Fibroblast of skin of right biceps (primary cell): ENCODE measurements at places on chromosomes 4 and X.

GRCh38 chr4:63742882-63743281 lies 666.4 kb downstream of the TECRL start:
- no peak for DNase-seq

- DNase-seq, result no peak
Measured at GRCh38 chrX:142742581-142742980, 283.1 kb upstream of the SPANXN4 start.

- no peak for DNase-seq
Measured at GRCh38 chrX:7264399-7264798, 116.4 kb upstream of the PUDP start.

- no peak for DNase-seq
Measured at GRCh38 chr4:147284935-147285334, 196.0 kb upstream of the EDNRA start.

DNA sequence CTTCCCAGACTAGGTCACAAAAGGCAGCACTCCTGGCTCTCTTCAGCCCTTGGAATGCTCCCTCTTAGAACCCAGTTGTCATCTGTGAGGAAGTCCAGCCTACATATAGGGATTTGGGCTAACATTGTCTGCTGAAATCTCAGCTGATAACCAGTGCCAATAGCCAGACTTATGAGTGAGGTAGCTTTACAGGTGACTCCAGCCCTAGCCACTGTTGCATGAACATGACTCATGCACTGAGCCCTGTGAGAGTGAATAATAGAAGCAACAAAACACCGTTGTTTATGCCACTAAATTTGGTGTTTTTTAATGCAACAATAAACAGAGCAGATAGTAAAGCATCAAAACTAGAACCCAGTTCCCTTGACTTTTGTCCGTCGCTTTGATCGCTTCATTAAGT lies 433.2 kb downstream of the STIM2 start:
- DNase-seq, result no peak

- DNase-seq, result no peak
Measured at GRCh38 chr4:11503166-11503565, 74.5 kb upstream of the HS3ST1 start.

GRCh38 chr4:69689599-69689998 lies 36.6 kb upstream of the UGT2A1 start:
- DNase-seq, result peak; percentile 33

GRCh38 chr4:185792384-185793115 lies 19.4 kb downstream of the SORBS2 start:
- peak; percentile 99 for DNase-seq

GRCh38 chr4:89949782-89950387 lies 55.2 kb downstream of the MMRN1 start:
- no peak for DNase-seq

DNA sequence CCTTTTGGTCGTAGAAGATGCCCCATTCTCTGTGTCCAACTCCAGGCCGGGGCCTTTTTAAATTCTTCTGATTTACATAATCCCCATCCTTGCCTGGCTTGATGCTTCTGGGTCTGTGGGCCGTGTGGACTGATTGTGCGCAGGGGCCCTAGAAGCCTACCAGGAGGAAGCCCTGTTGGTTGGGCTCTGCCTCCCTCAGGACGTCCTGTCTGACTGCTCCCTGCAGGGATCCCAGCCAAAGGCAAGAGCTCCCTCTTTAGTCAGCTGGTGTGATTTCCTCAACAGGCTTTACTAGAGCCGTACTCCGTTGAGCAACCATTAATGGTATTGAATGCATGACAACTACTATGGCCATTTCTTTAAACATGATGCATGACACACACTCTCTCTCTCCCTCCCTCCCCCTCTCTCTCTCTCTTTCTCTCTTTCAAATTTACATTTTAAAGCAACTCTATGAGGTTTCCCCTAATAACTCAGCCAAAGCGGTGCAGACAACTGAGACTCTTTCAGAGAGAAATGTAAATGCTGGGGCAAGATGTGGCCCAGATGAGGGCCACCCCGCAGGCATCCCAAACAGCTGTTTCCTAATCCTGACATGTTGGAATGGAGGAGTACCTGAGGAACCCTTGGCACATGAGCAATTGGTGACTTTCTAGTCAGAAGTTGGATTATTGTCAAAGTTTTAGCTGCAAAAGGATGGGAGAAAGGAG lies 117.3 kb downstream of the DRD5 start:
- DNase-seq, result peak; percentile 40

- DNase-seq, result no peak
Measured at GRCh38 chr4:181151856-181152255, 1091.3 kb upstream of the TENM3 start.

GRCh38 chr4:110085131-110085530 lies 113.3 kb downstream of the ELOVL6 start:
- DNase-seq, result peak; percentile 25

DNA sequence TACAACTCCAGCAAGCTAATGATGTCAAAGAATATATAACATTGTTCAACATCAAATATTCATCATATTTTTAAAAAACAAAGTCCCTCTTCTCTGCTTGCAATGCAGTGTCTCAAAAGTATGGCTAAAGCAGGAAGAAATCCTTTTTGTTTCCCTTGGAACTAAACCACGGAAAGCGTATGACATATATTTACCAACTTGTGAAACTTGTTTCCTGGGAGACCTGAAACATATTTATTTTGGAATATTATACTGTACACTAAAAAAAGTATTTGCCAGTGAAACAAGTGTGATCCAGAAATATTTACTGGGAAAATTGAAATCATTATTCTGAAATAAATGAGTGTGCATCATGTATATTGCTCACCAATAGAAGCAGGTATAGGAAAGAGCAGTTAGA lies 156.0 kb upstream of the ANKRD50 start:
- DNase-seq, result no peak

- no peak for DNase-seq
Measured at GRCh38 chrX:148159796-148160195, 178.7 kb downstream of the FMR1NB start.

- no peak for DNase-seq
Measured at GRCh38 chrX:151687635-151688034, 7.6 kb upstream of the PRRG3 start.

DNA sequence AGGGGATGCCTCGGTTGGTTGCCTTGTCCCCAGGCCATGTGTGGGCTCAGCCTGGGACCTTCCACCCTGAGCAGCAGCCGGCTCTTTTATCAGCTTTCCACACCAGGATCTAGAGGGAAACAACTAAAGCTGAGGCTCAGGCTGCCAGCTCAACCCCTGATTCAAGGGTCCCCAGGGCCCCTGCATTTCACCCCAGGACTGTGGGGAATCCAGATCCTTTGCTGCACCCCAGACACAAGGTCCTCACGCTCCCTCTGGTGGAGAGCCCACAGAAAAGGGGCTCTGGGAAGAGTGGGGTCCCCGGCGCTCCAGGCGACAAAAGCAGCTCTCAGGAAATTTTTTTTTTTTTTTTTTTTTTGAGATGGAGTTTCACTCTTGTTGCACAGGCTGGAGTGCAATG lies 64.3 kb downstream of the ZFYVE28 start:
- peak; percentile 21 for DNase-seq
